CD4-positive, CD25-positive, alpha-beta regulatory T cell (primary cell): ENCODE measurements at places on chromosomes 7 and 10. TPM values are rescaled to one million over a fixed set of nuclear protein-coding genes. Genes with fewer than 3 reads are reported as not detected.

- no peak for DNase-seq
These were observed 227.7 kb downstream of the KCNMA1 start for GRCh38 chr10:77409697-77410471.

DNA sequence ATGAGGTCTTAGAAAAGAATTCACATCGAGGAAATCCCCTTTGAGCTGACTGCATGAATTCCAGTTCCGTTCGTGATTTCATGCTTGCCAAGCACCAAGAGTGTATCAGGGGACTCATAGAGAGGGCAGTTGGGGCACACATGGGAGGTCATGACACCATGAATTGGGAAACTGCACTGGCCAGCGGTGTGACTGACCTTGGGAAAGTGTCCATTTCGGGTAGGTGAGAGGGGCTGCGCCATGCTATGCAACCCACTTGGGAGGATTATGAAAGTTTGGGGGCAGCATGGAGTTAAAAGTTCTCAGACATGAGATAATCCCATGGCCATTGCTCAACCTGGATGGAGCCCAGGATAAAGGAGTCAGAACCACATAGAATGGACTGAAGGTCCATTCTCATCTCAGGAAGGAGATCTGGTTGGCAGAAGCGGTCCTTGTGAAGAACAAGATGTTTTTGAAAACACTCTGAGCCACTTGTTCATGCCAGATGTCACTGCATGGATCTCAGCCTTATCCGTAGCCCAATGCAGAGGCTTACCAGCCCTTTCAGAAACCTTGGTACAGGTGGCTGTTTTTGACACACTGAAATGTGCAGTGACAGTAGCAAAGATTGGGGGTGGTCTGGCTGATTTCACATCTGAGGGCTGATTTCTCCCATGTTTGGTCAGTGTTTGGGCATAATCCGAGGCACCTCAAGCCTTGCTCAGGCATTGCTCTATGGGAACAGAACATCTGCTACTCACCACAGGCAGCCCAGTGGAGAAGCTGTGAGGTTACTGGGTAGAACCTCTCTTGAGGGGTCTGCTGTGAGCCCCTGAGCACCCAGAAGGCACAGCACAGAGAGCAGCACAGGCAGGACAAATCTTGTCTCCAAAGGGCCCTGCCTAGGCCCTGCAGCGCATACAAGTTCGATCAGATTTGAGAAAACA lies 252.3 kb downstream of the CXCL12 start:
- no peak for DNase-seq

DNA sequence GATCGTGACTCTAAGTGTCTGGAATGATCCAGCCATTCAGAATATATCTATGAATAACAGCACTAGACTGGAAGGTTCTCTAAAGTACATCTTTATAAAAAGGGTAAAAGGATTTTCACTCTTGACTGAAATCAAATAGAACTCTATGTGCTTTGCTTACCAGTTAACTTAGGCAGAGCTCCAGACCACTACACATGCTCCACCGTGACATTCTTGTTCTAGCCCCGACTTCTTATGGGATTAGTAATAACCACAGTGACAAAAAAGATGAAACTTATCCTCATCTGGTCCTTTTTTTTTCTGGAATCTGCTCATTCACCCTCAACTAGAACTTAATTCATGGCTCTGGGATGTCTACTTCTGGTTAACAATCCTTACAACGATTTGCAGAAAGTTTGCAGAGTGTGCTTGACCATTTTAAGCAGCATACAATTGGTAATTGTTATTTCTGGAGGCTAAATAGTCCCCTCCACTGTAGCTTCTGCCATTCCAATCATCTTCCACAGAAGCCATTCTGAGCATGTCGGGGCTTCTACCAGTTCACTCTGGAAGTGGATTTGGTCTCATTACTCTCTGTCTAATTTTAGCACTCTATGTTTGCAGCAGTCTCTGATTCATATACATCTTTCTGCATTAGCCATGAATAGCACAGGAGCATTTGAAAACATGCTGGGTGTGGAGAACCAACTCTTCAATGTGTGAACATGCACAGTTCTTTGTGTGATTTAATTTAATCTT lies 163.7 kb upstream of the CDC14C start:
- no peak for DNase-seq

- no peak for DNase-seq
These were observed 102.5 kb downstream of the XPNPEP1 start for GRCh38 chr10:109820620-109821405.

DNA sequence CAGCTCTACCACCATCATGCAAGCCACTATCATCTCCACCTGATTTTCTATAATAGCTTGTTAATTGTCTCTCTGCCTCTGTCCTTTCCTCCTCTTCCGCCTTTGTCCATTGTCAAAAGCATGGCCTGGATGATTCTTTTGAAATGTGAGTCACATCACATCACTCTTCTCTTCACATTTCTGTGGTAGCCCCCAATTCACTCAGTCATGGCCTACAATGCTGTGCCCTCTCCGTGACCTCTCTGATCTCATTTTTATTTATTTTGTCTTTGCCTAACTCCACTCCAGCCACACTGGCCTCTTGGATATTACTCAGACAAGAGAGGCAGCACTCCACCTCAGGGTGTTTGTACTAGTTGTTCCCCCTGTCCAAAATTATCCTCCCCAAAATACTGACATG lies 4.9 kb upstream of the ABCB4 start:
- DNase-seq = no peak

DNA sequence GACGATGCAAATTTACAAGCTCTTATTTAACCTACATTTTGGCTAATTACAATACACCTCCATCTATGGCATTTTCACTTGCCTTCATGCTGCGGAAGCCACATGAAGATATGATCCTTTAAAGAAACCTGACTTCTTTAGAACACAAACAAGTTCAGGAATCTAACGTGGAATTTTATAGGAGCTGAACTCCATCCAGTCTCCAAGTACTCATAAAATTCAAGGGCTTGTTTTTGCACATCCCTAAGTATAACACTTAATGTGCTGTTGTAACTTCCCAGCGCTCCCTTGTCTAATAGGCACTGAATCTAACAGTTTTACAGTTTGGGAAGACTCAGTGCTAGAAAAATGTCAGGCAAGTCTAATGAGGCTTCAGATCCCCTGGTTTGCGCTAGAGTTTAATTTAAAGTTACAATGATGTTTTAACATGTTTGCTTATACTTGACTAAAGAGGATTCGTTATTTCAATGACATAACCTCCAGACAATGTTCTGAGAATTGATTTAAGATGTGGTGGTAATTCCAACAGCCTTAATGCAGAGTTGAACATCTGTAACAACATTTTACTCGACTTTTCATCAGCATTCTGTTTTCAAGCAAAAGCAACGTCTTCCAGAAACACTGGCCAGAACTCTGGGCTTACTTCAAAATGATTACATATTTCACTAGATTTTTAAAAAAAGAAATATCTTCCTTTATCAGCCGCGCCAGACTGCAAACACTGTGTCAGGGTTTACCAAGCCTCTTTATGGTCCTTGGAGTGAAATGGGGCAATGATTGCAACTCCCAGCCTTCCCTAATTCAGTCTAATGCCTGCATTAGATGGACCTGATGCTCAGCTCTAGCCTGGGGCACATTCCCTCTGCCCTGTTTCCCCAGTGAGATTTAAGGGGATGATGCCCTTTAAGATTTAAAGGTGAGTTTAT lies 664.3 kb downstream of the KCNMA1 start:
- DNase-seq = no peak

Gene CHRM2
- total RNA-seq = not detected

DNA sequence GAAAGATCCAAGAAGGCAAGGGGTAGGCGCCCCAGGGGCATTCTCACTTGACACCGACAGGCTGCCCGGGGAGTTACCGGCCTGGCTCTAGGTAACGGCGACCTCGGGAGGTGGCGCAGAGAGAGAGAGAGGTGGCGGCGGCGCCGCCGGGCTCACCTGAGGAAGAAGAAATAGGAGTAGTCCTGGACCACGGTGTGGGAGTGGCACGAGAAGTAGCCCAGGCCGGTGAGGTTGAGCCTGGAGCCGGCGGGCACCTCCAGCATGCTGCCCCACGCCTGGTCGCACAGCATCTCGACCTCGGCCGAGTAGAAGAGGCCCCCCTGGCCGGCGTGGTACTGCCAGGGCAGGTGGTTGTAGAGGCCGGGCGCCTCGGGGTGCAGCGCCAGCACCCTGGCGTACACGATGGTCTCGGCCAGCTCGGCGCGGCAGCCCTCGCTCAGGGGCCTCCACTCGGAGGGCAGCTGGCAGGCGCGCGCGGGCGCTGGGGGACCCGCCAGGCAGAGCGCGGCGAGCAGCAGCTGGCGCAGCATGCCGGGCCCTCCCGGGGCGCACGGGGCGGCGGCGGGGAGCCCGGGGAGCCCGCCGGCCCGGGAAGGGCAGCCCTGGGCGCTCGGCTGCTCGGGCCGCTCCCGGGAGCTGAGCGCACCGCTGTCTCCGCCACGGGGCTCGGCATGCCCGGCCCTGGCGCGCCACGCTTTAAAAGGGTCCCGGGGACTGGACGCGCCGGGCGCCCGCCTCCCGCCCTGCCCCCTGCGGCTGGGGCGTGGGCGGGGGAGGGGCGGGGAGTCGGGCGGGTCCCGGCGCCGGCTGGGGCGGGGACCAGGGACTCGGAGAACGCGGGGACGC lies at the start of gene CCDC3:
Gene CCDC3 (minus strand): TSS at position 673 of the 846 bp plus-strand sequence. CDS start 143 bp downstream, at position 530.
- no peak for DNase-seq

GRCh38 chr7:24325708-24326107 lies 41.7 kb downstream of the NPY start:
- DNase-seq = no peak

Gene POR
- 68.0 TPM for total RNA-seq

GRCh38 chr10:78432583-78432982 lies 398.9 kb downstream of the RPS24 start:
- no peak for DNase-seq

- DNase-seq = peak; percentile 56
These were observed 70.9 kb downstream of the GCC1 start for GRCh38 chr7:127514499-127514898.

DNA sequence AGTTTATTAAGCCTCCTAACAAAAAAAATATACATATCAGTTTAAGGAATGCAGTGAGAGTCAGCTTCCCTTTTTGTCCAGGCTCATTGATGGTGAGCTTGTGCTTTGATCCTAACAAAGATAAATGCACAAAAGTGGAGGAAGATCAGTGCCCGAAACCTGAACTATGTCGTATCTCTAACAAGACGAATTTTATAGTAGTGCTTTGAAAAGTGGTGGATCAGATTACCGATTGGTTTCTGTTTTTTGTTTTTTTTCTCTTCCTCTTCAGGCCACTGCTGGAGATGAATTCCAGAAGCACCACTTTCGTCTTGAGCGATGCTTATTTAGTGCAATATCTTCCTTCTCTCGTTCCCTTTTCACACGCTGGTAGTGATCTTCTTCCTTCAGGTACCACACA lies 72.8 kb downstream of the RHOBTB1 start:
- no peak for DNase-seq

DNA sequence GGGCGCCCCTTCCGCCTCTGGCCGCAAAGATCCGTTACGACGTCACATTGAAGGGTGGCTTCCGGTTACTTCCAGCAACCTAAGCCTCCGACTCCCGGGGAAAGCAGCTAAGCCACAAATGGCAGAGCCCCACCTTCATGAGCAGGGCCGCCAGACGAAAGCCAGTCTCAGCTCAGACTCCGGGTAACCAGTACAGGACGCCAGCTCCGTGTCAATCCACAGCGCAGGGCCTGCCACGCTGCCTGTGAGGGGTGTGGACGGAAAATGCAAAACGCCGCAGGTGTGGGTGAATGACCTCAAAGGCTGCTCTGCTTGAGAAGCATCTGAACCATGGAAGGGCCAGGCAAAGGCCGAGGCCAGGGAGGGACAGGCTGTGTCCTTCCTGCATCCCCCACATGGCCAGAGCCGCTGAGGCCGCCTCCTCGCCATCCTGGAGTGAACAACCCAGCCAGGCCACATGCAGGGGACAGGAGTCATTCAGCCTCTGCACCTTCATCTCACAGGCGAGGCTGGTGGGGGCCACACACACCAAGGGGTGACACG lies 53.5 kb upstream of the PPP2R2D start:
- DNase-seq = no peak

- DNase-seq = no peak
These were observed 82.1 kb downstream of the PKD1L1 start for GRCh38 chr7:47866120-47866519.

DNA sequence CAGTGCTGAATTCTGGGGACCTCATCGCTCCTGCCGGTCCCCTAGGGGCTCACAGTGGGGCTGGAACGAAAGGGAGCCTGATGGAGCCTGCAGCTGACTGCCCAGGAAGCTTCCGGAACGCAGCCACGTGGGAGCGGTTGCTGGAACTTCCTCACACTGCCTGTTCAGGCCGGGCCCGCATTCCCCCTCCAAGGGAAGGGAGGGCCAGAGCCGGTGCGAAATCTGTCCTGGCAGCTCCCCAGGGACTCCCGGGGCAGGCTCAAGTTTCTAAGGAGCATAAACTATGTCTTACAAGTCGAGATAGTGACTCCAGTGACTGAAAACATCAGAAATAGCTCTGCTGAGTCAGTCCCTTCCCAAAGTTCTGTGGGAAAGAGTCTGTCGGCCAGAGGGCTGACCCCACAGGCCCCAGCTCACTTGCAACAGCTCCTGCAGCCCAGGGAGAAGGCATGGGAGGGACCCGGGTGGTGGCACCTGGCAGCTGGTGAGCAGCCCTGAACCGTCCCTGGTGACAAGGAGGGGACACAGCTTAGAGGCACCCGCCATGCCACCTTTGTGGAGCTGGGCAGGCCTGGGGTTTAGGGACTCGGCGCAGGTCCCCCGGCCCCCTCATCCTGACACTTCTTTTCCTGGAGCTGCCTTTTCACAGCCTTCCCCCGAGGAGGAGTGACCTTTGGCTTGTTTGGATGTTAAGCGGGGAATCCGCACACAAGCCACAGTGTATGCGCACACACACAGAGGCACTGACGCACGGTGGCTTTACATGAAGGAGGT lies 47.6 kb downstream of the PDGFA start:
- no peak for DNase-seq

DNA sequence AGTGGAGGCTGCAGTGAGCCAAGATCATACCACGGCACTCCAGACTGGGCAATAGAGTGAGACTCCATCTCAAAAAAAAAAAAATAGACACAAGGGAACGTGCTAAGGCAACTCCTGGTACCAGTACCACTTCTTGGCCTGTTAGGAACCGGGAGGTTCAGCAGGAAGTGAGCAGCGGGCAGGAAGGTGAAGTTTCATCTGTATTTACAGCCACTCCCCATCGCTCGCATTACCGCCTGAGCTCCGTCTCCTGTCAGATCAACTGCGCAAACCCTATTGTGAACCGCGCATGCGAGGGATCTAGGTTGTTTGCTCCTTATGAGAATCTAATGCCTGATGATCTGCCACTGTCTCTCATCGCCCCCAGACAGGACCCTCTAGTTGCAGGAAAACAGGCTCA lies 69.9 kb upstream of the FOXK1 start:
- DNase-seq = no peak

Gene UNC5B
- total RNA-seq = 0.07 TPM
